Effector memory CD8-positive, alpha-beta T cell (primary cell): ENCODE measurements at places on chromosomes 11 and 22.
A peak's percentile ranks its signal among the peaks of the same experiment; 100 is the strongest.

DNA sequence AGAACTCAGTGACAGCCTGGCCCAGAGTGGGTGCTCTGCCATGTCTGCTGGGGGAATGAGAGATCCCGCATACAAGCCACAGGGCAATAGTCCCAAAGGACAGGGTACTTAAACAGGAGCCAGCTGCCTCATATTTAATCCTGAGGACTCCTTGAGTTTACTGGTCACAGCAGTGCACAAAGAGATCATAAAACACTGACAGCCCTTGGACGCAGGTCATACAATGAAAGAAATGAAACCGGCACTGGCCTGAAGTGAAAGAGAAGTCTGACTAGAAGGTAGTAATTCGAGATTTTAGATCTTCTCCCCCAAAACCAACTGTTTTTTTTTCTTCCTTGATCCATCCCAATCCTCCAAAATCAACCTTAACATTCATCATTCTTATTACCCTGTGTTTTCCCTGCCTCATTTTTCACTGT lies 299.8 kb upstream of the SYN3 start:
- no peak for DNase-seq

GRCh38 chr11:36385121-36385970 lies 89.3 kb downstream of the PRR5L start:
- peak; percentile 8 for DNase-seq

DNA sequence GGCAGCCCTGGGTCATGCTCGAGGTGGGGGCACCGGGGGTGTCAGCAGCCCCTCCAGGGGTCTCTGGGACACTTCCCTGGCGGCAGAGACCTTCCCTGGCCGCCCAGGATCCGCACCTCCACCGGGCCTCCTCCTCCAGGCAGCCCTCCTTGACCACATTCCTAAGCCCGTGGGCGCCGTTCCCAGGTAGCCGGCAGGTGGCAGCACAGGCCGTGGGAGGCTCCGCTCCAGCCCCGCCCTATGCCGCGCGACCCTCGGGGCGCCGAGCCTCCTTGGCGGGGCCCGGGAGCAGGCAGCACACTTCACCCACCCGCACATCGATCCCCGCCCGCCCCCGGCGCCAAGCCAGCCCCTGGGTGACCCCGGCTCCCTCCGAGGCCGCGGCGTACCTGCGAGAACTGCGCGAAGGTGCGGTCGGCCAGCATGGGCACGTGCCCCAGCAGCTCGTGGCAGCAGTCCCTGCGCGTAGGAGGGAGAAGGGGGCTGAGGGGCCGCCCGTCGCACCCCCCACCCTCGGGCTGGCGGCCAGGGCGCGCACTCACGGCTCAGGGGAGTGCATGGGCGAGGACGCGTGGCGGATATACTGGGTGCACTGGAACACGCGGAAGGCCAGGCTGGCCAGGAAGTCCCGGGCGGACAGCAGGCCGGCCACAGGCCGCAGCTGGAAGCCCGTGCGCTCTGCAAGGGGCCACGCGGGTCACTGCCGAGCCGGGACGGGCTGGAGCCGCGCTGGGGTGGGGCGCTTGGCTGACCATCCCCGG lies 5.3 kb upstream of the INS start:
- peak; percentile 22 for DNase-seq

- no peak for DNase-seq
Observed at GRCh38 chr11:134482865-134483264, 70.8 kb upstream of the B3GAT1 start.

DNA sequence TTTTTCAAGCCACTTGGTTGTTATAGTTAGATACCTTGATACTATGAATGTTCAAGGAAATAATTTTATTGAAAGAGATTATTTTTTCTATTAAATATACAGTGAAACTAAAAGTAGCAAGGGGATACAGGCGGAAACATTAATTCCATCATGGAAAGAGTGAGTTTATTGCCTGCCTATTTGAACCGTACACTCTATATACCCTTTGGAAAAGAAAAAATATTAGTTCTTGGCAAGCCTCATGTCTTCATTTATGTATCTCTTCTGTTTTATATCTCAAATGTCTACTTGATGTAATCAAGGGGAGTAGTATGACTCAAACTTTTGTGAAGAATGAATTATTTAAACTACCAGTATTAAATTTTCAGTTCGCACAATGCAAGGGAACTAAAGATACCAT lies 54.0 kb downstream of the GAS2 start:
- DNase-seq = no peak

DNA sequence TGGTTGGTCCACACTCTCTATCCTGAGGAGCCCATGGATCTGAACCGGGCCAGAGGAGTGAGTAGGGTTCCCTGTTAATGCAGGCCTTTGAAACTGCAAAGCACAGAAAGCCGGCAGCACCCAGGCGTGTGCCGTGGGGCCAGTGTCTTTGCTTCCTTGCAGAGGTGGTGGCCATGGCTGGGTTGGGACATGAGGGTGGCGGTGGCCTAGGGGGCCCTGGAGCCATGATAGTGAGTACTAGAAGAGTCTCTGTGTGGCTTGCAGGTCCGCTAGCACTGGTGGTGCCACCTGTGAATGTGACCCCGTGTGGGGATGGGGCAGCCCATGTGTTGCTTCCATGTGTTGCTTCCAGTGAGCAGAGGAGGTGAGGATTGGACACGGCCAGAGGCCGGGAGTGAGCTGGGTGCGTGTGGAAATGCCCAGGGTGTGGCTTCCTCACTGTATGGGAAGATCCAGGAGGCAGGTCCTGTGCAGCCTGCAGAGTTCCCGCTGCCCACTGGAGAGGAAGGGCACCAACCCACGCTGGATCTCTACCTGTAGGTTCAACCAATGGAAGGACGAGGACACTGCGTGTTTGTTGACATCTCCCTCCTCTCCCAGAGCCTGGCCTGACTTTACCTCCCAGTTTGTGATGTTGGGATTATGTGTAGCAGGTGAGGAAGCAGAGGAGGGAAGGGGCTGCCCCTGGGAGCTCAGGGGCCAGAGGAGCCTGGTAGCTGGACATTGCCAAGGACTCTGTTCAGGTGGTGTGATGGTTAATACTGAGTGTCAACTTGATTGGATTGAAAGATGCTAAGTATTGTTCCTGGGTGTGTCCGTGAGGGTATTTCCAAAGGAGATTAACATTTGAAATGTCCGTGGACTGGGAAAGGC lies 796.6 kb downstream of the TBC1D22A start:
- no peak for DNase-seq
